ENCODE measurements at places on chromosomes 16 and 17.

- no peak for DNase-seq
These were observed 58.1 kb downstream of the ZDHHC7 start for GRCh38 chr16:84953190-84953746.

DNA sequence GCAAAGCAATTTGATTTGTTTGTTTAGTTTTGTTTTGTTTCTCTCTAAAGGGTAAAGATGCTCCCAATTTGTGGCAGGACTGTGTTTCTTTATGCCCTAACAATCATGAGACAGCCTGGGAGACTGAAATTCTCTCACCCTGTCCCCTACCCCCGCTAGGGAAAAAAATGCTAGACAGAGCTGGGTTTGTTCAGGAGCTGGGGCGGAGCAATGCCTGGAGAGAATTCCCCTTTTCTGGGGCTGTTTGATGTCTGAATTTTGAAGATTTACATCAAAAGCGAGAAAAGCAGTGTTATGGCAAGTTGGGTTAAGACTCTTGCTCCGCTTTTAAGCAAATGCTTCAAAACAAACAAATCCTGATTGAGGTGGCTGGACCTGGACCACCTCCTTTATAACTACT lies 8.4 kb downstream of the MAF start:
- DNase-seq: no peak

DNA sequence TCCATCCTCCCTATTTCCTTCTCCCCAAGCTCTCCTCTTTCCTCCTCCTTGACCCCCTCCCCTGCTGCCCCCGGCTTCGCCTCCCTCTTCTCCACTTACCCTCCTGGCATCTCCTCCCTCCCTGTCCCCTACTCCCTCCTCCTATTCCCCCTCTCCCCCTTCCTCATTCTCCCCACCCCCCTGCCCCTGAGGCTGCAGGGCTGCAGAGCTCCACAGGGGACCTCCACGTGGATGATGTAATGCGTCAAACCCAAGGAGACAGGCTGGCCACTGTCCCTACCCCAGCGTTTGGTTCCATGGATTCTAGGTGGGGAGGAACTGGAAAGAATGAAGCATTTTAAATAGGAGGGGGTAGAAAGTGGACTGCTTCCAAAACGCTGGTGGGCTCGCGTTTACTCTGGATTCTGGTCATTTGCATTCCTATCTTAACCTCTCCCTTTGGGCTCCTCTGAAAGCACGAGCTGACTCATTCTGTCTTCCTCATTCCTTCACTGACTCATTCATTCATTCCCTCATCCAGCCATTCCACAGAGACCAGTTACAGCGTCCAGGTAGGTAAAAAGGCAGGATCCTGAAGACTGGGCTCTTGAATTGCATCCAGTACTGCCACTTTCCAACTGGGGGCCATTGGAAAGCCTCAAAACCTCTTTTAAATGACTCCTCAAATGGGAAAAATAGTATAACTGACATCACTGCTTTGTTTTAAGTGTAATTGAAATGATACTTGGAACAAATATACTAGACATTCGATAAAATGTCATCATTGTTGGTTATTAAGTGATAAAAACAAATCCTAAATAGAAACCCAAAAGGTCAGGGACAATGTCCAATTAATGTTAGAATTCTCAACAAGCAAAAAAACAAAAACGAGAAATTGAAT lies 943 bp upstream of the COTL1 start:
- no peak for DNase-seq

GRCh38 chr16:83714286-83714685 lies 93.5 kb upstream of the HSBP1 start:
- DNase-seq: no peak

DNA sequence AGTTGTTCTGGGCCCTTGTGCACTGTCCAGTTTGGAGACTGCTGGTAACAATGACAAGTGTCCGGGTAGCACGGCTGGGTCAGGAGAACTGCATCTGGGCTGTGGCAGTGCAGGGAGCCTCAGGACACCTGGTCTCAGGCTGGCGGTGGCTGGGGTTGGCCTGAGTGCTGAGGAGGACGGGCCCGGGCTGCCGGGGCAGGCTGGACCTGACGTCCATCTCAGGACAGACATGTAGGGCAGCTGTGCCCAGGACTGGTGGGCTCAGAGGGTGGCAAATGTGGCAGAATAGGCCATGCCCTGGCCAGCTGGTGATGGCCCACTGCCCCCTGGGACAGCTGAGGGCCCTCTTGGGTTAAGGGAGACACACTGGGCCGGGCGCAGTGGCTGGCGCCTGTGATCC lies 4.2 kb upstream of the NLRC3 start:
- DNase-seq: no peak

GRCh38 chr16:61945511-61945910 lies 90.7 kb downstream of the CDH8 start:
- DNase-seq: no peak

DNA sequence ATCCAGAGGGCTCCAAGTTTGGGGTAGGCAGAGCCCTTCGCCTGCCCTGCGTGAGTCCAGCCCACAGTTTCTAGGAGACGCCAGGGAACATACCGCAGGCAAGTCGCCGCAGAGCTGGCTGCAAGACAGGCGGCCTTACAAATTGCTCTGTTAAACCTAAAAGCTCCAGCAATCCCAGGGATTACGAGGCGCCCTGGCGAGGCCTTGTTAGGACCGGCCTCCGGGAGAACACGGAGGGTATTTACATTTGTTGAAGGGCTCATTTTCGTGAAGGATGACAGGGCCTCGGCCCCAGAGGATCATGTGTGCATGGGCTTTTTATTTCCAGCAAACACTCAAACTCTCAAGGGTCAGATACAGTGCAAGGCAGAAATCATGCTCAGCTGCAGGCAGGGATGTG lies 77.6 kb upstream of the FOXF1 start:
- DNase-seq: no peak

DNA sequence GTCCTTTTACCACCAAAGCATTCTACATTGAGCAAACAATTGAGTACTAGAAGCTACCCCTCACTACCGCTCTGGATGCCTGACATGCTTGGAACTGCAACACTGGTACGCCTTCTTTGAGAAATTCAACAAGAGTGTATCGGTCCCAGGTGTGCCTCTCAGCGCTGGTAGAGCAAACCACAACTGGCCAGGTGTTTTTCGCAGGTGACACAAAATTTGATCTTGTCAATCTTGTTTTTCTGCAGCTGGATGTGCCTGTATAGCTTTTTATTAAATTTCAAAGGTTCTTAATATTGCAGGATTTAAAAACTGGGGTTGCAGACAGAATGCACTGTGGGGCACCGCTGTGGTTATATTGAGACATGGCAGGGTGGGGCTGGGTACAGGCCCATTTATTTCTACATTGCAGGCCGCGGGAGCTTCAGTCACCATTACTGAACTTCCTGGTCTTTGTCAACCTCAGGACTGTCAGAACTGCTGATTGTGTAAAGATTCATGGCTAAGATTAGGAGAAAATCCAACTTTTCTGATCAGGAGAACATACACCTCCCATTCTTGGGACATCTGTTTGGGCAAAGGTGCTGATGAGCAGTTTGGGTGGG lies 4.5 kb upstream of the SNX20 start:
- no peak for DNase-seq

GRCh38 chr17:17999364-18000029 lies 26.8 kb downstream of the DRC3 start:
- DNase-seq: no peak

DNA sequence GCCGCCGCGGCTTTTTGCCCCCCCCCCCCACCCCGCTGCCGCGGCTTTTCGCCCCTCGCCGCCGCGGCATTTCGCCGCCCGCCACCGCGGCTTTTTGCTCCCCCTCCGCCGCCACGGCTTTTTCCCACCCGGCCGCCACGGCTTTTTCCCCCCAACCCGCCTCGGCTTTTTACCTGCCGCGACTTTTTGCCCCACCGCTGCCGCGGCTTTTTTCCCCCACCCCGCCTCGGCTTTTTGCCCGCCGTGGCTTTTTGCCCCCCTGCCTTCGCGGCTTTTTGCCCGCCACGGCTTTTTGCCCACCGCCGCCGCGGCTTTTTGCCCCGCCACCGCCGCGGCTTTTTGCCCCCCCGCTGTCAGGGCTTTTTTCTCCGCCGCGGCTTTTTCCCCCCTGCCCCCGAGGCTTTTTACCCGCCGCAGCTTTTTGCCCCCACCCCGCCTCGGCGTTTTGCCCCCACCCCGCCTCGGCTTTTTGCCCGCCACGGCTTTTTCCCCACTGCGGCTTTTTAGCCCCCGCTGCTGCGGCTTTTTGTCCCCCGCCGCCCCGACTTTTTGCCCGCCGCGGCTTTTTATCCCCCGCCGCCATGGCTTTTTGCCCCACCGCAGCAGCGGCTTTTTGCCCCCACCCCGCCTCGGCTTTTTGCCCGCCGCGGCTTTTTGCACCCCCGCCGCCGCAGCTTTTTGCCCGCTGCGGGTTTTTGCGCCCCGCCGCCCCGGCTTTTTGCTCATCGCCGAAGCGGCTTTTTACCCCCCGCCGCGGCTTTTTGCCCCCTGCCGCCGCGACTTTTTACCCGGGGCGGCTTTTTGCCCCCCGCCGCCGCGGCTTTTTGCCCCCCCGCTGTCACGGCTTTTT lies 527.8 kb upstream of the WSB1 start:
- no peak for DNase-seq
